ENCODE measurements at places on chromosomes 16 and 17. TPM values are rescaled to one million over a fixed set of nuclear protein-coding genes. Genes with fewer than 3 reads are reported as not detected.
A peak's percentile ranks its signal among the peaks of the same experiment; 100 is the strongest.

The CACNA1H gene
- total RNA-seq, result 5.7 TPM

The AATK gene
- total RNA-seq, result 0.25 TPM

The TMEM114 gene
- total RNA-seq, result not detected

The SPNS2 gene
- 0.33 TPM for total RNA-seq

The KRT32 gene
- not detected for total RNA-seq

The GPT2 gene
- not detected for total RNA-seq

The ANKRD40 gene
- total RNA-seq, result 24.0 TPM

The GDPD3 gene
- 6.4 TPM for total RNA-seq

GRCh38 chr16:90057738-90058173 lies 19.4 kb downstream of the PRDM7 start:
- no peak overlapping the region for H3K4me3 ChIP-seq
- H3K4me1 ChIP-seq, result no peaks in the 10 kb centered on the region
- peaks cover 3% of the 10 kb centered on the region for H3K27me3 ChIP-seq
- no peaks in the 10 kb centered on the region for H3K36me3 ChIP-seq
- no peak for DNase-seq

GRCh38 chr16:64339052-64339770 lies 782.7 kb downstream of the CDH11 start:
- no peak overlapping the region for H3K27ac ChIP-seq
- H3K36me3 ChIP-seq, result no peaks in the 10 kb centered on the region
- H3K4me1 ChIP-seq, result no peaks in the 10 kb centered on the region
- H3K27me3 ChIP-seq, result no peaks in the 10 kb centered on the region

GRCh38 chr16:23833960-23834685 lies 1.7 kb upstream of the PRKCB start:
- H3K4me3 ChIP-seq, result no peak overlapping the region
- H3K27me3 ChIP-seq, result no peaks in the 10 kb centered on the region
- peaks cover 43% of the 10 kb centered on the region for H3K4me1 ChIP-seq
- H3K27ac ChIP-seq, result no peak overlapping the region
- H3K36me3 ChIP-seq, result no peaks in the 10 kb centered on the region
- DNase-seq, result no peak

GRCh38 chr16:82031116-82032084 lies 3.7 kb upstream of the HSD17B2 start:
- peak; percentile 39 for DNase-seq
- H3K4me1 ChIP-seq, result no peaks in the 10 kb centered on the region
- H3K27ac ChIP-seq, result no peak overlapping the region
- H3K36me3 ChIP-seq, result no peaks in the 10 kb centered on the region
- H3K4me3 ChIP-seq, result no peak overlapping the region
- H3K27me3 ChIP-seq, result peaks cover 7% of the 10 kb centered on the region

DNA sequence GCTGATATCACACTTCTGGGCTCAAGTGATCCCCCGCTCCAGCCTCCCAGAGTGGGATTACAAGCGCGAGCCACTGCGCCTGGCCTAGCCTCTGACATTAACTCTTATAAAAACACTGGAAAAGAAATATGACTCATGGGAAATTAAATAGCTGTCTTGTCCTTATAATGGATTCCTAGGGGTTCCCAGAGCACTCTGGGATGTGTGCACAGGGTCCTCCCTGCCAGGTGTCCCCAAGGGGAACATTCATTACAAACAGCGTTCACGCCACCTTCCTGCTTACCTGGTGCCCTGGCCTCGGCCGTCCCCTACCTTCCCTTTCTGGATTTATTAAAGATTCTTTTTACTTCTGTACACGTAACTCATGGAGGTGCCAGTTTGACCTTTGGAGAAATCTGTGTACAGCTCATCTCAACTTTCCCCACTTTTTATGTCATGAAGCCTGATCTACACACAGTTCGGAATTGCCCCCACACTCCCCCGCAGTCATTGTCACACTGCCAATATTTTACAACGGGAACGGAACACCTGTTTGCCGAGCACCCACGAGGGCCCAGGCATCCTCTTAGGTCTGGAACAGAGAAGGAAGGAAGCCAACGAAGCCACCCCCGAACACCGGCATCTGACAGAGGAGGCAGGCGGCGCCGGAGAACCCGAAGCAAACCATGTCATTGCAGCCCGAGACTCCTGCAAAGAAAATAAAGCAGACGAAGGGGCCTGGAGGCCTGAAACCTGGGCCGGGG lies 39.7 kb upstream of the MEAK7 start:
- H3K27ac ChIP-seq, result no peak overlapping the region
- no peak overlapping the region for H3K4me3 ChIP-seq
- no peaks in the 10 kb centered on the region for H3K36me3 ChIP-seq
- no peaks in the 10 kb centered on the region for H3K27me3 ChIP-seq
- peaks cover 27% of the 10 kb centered on the region for H3K4me1 ChIP-seq

GRCh38 chr17:56244268-56244890 lies 91.1 kb downstream of the ANKFN1 start:
- H3K4me3 ChIP-seq, result no peak overlapping the region
- H3K27me3 ChIP-seq, result no peaks in the 10 kb centered on the region
- H3K36me3 ChIP-seq, result no peaks in the 10 kb centered on the region
- DNase-seq, result no peak
- H3K4me1 ChIP-seq, result no peaks in the 10 kb centered on the region

GRCh38 chr17:5485270-5486205 lies at the start of gene DERL2:
Gene DERL2 (minus strand): TSS chr17:5486178. CDS start chr17:5486161, 17 bp downstream.
- H3K4me1 ChIP-seq, result peaks cover 27% of the 10 kb centered on the region
- peak; percentile 18 for DNase-seq
- H3K36me3 ChIP-seq, result peaks cover 56% of the 10 kb centered on the region
- H3K4me3 ChIP-seq, result peak within 1 kb of the TSS; percentile 93

DNA sequence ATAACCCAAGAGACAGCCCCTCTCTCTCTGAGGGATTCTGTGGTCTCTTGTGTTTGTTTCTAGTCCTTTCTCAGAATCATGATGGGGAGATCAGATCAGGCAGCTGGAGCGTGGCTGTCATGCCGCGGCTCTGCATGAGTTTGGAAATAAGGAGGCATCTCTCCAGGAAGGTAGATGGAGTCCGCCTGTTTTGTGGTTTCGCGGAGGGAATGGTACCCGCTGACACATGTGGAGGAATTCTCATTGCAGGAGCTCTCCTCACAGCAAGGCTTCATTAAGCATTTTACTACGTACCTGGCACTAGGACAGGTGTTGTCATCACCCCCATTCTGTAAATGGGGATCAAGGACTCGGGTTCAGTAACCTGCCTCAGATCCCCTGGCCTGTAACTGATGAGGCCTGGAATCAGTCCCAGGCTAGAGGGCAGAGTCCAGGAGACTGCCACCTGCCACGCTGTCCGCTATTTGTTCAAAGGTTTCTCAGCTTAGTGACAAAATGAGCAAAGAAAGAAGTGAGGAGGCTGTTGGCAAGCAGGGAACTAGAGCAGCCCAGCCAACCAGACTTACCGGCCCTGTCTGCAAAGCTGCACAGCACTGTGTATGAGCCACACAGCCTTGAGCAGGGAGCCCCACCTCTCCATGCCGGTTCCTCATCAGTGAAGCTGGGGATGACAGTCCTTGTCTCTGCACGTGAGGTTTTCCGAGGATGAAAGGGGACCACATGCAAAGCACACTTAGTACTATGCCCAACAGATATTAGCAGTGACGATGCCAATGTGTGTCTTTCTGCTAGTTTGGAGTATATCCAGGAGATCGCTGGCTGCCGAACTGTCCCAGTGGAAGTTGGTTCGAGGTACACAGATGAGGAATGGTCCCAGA lies 11.0 kb downstream of the KDM8 start:
- H3K4me1 ChIP-seq, result peaks cover 10% of the 10 kb centered on the region
- H3K27ac ChIP-seq, result no peak overlapping the region
- H3K36me3 ChIP-seq, result peaks cover 67% of the 10 kb centered on the region

GRCh38 chr16:53837426-53837825 lies 133.5 kb downstream of the FTO start:
- no peaks in the 10 kb centered on the region for H3K27me3 ChIP-seq
- no peak overlapping the region for H3K4me3 ChIP-seq
- H3K36me3 ChIP-seq, result peaks cover 3% of the 10 kb centered on the region
- no peak overlapping the region for H3K27ac ChIP-seq
- no peaks in the 10 kb centered on the region for H3K4me1 ChIP-seq
- no peak for DNase-seq

DNA sequence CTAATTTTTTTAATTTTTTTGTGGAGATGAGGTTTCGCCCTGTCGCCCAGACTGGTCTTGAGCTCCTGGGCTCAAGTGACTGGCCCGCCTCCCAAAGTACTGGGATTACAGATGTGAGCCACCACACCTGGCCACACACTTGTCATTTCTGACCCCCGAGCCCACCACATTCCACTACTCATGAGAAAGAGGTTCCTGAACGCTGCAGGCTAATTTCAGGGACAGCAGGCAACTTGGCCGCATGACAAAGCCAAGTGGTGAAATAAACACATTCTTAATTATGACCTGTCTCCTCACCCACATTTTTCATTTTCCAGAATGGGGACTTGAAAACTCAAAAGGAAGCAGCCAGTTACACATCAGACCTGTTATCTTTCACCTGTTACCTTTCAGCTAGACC lies 114.5 kb downstream of the ABCC6 start:
- H3K4me1 ChIP-seq, result no peaks in the 10 kb centered on the region
- H3K27me3 ChIP-seq, result no peaks in the 10 kb centered on the region
- H3K27ac ChIP-seq, result no peak overlapping the region
- no peak overlapping the region for H3K4me3 ChIP-seq

- no peaks in the 10 kb centered on the region for H3K36me3 ChIP-seq
- no peaks in the 10 kb centered on the region for H3K4me1 ChIP-seq
- H3K27me3 ChIP-seq, result no peaks in the 10 kb centered on the region
Observed at GRCh38 chr17:15007147-15007553, 258.0 kb downstream of the PMP22 start.

- H3K4me3 ChIP-seq, result no peak overlapping the region
- no peaks in the 10 kb centered on the region for H3K36me3 ChIP-seq
- H3K4me1 ChIP-seq, result no peaks in the 10 kb centered on the region
- no peak overlapping the region for H3K27ac ChIP-seq
- no peaks in the 10 kb centered on the region for H3K27me3 ChIP-seq
- DNase-seq, result no peak
Observed at GRCh38 chr17:61306003-61306402, 93.6 kb upstream of the TBX2 start.

- H3K27ac ChIP-seq, result no peak overlapping the region
- peaks cover 56% of the 10 kb centered on the region for H3K36me3 ChIP-seq
- no peak overlapping the region for H3K4me3 ChIP-seq
- H3K27me3 ChIP-seq, result no peaks in the 10 kb centered on the region
Observed at GRCh38 chr16:75296606-75297005, 45.2 kb upstream of the BCAR1 start.

DNA sequence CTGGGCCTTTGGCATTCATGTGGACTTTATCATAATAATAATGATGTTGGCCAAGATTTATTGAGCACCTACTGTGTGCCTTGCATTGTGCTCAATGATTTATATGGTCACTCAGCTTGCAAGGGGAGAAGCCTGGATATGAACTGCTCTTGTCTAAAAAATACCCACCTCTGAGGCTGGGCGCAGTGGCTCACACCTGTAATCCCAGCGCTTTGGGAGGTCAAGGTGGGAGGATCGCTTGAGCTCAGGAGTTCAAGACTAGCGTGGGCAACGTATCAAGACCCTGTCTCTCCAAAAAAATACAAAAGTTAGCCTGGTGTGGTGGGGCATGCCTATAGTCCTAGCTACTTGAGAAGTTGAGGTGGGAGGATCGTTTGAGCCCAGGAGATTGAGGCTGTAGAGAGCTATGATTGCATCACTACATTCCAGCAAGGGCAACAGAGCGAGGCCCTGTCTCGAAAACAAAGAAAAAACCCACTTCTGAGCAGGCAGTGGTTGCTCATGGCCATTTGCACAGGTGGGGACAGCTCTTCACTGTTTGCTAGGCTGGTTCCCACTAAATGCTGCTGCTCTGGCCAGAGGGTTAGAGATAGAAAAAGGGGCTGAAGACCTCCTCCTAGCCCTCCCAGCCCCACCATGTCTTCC lies 4.3 kb upstream of the ADGRG1 start:
- no peak for DNase-seq
- H3K27ac ChIP-seq, result no peak overlapping the region
- peaks cover 8% of the 10 kb centered on the region for H3K27me3 ChIP-seq
- H3K36me3 ChIP-seq, result no peaks in the 10 kb centered on the region
- no peak overlapping the region for H3K4me3 ChIP-seq

DNA sequence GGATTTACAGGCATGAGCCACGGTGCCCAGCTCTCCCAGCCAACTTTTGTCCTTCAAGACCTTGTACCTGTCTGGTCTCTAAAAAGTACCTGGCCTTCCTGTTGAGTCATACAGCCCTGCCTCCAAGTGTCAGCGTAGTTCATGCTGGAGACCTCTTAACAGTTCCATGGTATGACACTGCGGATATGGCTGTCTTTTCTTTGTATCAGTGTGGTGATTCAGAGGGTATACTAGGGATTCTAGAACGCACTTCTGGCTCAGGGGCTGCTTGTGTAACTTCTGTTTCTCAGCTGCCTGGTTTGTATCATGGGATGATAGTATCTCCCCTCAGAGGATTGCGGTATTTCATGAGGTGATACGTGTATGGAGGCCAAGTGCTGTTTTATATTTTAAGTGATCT lies 2.0 kb upstream of the TMEM11 start:
- H3K4me1 ChIP-seq, result peaks cover 41% of the 10 kb centered on the region
- no peak overlapping the region for H3K4me3 ChIP-seq
- DNase-seq, result no peak
- H3K36me3 ChIP-seq, result peaks cover 3% of the 10 kb centered on the region
- H3K27me3 ChIP-seq, result no peaks in the 10 kb centered on the region
